ENCODE measurements at places on chromosomes 7 and 10.
A peak's percentile ranks its signal among the peaks of the same experiment; 100 is the strongest.

DNA sequence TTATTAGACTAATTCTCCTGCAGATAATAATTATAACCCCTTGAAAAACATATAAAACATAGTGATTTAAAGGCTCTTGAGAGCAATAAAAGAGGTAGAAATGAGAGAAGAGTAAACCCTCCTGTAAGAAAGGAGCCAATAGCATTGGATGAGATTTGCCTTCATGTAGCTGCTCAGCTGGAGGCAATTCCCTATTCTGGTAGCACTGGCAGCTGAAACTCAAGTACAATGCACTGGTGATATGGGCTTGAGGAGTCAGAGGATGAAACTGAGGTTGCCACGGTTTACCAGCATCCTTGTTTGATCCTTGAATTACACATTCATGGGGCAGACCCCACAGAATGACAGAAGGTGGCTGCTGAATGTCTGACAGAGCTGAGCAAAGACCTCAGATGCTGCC lies 76.4 kb downstream of the CTTNBP2 start:
- no peak for DNase-seq

DNA sequence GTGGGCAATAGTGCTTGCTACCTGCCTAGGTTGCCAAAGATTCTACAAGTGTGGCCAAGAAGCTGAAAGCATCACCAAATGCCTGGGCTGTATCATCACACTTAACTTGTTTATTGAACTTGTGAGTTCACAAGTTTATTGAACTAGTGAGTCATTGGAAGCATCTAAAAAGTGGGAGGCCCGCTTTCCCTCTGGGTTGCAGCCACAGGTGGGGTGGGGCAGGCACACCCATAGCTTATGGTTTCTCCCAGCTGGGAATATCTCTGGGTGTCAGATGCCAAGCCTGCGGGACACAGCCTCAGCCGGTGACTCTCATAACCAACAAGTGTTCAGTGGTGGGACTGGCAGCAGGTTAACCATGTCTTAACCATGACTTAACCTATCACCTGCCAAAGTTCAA lies 145.9 kb upstream of the FAM13C start:
- DNase-seq = no peak

- DNase-seq = no peak
Observed at GRCh38 chr7:115340828-115341227, 418.9 kb downstream of the MDFIC start.

DNA sequence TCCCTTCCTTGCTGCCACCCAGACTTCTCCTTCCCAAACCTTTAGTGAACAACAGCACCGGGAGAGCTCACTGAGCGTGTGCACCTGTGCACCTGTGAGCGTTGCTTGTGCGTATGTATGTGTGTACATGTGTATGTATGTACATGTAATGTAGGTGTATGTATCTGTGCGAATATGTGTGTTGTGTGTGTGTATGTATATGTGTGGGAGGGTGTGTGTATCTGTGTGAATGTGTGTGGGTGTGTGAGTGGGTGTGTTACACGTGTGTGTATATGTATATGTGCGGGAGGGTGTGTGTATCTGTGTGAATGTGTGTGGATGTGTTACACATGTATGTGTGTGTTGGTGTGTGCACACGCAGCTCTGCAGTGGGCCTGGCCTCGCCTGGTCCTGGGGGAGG lies 44.5 kb upstream of the DNAJB6 start:
- no peak for DNase-seq

GRCh38 chr7:129343099-129343700 lies 91.0 kb upstream of the STRIP2 start:
- peak; percentile 47 for DNase-seq

DNA sequence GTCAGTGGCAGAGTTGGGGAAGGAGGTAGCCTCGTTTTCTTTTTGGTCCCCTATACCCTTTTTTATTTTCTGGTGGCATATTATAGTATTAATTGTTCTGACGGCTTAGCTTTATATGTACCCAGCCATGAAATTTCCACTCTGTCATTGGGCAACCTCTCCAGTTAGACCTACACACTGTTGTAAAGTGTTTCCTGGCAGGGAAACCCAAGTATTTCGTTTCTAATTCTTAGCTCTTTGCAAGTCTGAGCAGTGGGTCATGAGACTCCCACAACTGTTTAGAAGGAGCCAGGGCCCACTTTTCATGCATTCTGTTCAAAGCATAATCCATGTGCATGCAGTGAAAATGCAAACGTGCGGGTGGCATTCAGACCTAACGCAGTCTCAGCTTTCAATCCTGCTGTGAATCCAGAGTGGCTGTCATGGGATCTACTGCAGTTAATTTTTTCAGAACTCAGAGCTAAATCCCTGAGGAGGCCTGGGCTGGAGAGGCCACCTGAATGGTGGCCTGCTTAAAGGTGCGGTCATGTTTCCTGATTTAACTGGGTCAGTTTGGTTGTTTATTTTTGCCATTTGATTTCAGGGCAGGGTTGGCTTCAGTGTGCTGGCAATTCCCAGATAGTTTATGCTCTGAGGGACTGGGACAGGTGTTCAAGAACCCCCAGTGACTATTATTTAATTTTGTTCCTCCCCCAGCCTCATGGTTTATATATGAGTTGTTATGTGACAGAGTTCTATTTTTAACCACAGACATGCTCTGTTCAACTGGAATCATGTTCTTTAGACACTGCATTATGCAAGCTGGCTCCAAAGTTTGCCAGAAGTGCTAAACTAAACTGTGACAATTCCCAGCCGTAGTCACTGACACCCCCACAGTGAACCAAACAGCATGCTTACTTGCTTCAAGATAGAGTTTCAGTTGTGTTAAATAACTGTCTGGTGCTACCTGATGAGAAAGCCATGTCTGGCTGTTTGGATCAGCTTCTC lies 27.4 kb upstream of the SYPL1 start:
- DNase-seq = no peak

DNA sequence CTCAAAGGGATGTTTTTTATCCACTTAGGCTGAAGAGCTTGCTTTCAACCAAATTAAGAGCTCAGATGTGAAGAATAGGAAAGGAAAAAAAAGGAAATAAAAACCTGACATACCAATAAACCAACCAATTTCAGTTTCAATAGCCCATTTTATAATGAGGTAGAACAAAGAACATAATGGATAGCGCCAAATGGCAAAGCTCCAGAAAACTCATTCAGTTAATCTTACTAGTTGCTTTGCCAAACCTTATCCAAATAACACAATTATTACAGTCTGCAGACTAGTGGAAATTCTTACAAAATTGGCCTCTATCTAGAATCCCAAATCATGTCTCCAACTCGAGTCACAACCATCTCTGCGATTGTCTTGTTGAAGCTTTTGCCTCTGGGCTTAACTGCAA lies 337.0 kb downstream of the CRPPA start:
- no peak for DNase-seq

GRCh38 chr10:130395248-130395936 lies 259.2 kb downstream of the GLRX3 start:
- no peak for DNase-seq

DNA sequence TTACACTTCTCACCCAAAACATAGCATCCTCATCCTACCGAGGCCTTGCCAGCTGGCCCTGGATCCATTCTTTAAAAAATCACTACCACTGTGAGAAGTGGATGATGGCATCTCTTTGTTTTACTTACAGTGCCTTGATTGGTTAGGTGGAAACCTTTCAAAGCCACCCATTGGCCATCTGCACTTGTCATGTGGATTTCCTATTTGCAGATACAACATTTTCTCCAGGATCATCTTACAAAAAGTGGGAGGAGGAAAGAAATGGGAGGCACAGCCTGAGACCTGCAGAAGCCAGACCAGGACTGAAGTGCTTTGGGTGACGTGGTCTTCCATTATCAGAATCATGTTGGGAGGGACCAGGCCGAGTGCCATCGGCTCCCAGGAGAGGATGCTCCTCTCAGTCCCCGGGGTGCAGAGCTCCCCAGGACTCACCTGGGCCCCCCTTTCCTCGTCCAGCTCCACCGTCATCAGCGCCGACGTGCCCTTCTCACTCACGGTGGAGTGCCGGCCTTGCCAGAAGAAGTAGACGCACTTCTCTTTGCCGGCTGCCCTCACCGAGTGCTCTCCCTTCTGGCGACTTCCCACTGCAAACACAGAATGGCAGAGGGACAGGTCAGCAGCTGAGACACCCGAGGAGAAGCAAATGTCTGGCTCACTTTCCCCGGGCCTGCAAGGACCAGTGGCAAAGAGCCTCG lies 161.2 kb downstream of the SVIL start:
- DNase-seq = no peak

DNA sequence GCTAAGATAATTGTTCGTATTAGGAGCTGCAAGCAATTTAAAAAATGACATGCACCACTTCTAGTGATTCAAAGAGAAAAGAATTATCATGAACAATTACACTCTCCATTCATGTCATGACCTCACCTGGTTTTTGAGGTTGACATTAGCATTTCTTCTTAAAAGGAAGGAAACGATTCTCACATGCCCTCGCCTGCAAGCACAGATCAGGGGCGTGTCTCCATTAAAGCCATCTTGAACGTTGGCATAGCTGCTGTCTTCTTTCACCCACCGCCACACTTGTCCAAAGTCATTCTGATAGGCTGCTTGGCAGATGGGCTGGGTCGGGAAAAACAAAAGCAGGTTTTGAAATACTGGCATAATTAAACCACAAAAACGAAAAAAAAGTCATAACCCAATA lies 19.9 kb downstream of the ANKRD22 start:
- peak; percentile 74 for DNase-seq

DNA sequence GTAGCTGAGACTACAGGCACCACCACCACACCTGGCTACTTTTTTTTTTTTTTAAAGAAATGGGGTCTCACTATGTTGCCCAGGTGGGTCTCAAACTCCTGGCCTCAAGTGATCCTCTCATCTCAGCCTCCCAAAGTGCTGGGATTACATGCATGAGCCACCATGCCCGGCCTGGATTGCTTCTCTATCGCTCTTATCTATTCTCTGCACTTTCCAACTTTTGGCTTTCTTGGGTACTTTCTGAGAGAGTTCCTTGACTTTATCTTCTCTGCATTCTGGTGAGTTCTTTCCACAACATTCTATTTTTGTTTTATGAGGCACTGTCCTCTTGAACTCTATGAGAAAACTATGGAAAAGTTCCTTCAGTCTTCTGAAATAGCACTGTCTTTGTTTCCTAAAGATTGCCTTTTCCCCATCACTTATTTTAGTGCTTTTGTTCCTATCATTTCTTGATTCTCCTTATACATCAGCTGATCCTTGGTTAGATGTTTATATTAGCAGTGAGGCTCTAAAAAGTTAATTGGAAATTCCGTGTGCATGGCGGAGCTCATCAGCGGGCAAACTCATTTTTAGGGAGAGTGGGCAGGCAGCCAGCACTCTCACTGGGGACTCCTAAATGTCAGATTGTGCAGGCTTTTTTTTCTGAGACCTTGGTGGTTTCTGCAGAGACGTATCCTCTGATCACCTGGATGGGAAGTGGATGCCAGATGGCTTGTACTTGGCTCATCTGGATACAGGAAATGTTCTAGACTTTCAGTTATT lies 43.9 kb downstream of the HIP1 start:
- no peak for DNase-seq

DNA sequence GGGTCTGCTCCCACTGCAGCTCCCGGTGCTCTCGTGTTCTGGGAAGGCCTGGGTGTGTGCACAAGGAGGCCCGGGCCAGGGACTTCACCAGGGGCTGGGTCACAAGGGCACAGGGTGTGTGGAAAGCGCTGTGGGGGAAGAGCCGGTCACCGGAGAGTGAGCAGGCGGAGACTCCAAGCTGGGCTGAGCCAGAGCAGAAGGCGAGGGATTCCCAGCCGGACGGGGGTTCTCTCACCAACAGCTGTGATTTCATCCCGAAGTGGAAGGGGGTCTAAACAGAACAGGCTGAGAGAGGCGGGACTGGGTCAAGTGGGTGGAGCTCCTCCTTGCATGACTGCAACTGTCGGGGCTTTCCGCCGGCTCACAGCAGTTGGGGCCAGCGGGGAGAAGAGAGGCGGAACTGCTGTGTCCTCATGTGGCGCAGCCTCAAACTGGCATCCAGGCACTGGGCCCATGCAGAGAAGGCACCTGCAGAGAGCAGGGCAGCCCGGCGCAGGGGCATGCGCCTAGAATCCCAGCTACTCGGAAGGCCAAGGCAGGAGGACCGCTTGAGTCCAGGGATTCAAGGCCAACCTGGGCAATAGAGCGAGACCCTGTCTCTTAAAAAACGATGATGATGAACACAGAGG lies 7.6 kb upstream of the ORAI2 start:
- DNase-seq = peak; percentile 87

DNA sequence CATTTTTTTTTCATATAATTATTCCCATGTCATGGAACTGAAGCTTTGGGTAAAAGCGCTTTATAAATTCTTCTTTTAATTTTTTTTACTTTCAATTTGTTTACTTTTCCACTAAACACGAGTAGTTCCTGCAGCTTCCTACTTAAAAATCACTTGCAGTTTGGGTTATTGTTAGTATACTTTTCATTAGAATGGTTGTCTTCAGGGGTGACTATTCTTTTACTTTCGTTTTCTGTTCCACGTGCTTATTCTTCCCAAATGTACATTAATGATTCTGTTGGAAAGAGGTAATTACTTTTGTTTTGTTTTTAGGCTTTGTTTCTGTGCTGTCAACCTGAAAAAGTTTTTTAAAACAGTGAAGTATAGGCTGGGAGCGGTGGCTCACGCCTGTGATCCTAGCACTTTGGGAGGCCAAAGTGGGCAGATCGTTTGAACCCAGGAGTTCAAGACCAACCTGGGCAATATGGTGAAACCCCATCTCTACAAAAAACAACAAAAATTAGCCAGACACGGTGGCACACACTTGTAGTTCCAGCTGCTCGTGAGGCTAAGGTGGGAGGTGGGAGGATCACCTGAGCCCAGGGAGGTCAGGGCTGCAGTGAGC lies 5.2 kb upstream of the CFAP69 start:
- DNase-seq = no peak

DNA sequence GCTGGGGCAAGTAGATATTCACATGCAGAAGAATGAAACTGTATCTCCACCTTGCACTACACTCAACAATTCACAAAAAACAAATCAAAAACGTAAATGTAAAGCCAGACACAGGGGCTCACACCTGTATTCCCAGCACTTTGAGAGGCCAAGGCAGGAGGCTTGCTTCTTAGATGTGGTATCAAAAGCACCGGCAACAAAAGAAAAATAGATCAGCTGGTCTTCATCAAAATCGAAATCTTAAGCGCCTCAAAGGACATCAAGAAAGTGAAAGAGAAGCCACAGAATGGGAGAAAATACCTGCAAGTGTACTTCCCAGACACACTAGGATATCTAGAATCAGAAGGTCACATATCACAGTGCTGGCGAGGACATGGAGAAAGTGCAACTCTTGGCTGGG lies 31.3 kb downstream of the GPER1 start:
- no peak for DNase-seq

- peak; percentile 53 for DNase-seq
Observed at GRCh38 chr7:24665564-24666294, 91.5 kb downstream of the GSDME start.

DNA sequence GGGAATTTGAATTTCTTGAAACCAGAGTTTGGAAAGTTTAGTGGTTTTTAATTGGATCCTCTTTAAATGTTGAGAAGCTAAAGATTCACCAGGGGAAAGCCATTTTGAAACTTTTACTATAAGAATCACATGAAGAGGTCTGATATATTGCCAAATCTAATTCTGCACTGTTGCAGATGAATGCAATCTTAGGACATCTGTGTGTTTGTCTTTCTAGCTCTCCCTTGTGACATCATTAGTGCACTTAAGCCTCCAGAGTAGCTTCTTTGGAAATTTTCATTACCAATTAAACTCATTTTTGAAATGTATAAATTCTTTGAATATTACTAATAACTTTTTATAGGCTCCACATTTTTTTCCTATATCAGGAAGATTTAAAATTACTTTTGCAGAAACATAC lies 160.2 kb downstream of the BICC1 start:
- no peak for DNase-seq
